Foreskin fibroblast (primary cell): ENCODE measurements at places on chromosomes 1 and 21.

DNA sequence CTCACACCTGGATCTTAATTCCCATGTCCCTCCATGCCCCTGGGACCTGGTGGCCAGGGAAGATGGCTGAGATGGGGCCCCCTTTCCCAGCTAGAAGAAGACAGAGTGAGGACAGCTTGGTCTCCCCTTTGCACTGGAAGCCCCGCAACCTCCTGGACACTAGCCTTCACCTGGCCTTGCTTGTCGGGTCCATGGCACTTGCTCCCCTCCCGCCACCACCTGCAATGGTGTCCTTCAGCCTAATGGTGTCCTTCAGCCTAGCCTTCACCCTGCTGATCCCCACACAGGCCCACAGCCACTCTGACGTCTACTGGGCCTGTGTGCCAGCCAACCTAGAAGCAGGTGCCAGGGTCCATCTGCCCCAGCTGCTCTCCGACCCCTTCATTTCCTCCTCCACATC lies 45.9 kb upstream of the EDN2 start:
- no peak for DNase-seq

GRCh38 chr21:27101523-27101922 lies 134.6 kb upstream of the ADAMTS5 start:
- DNase-seq, result peak; percentile 10

- no peak for DNase-seq
Observed at GRCh38 chr1:214847071-214847810, 235.3 kb upstream of the KCNK2 start.

DNA sequence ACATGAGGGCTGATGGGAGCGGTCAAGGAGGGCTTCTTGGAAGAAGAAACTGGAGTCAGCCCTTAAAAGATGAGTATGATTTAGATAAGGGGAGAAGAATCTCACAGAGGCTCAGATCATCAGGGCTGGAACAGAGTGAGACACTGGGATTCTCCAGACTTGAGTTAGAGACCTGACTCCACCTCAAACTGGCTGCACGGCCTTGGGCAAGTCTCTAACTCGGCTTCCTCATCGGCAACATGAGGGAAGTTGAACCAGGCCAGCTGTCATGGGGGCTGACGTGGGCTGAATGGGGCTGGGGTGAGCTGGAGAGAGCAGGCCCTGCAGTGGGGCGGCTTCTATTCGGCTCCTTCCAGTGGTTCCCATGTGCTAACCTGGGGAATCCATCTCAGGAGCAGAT lies 2.5 kb downstream of the C1QC start:
- DNase-seq, result no peak

- DNase-seq, result no peak
Observed at GRCh38 chr1:16129316-16129715, 26.6 kb downstream of the EPHA2 start.
